Activated CD4-positive, alpha-beta T cell treated with anti-CD3 and anti-CD28 coated beads, Interleukin-2, Interleukin-6, amounts not matched to agents 100 ng/mL and 50 ng/mL, durations not matched to agents 16 hours and 8 hours (primary cell): ENCODE measurements at places on chromosomes 3 and 15.

GRCh38 chr15:71798641-71799040 lies 11.7 kb upstream of the NR2E3 start:
- no peak for DNase-seq

DNA sequence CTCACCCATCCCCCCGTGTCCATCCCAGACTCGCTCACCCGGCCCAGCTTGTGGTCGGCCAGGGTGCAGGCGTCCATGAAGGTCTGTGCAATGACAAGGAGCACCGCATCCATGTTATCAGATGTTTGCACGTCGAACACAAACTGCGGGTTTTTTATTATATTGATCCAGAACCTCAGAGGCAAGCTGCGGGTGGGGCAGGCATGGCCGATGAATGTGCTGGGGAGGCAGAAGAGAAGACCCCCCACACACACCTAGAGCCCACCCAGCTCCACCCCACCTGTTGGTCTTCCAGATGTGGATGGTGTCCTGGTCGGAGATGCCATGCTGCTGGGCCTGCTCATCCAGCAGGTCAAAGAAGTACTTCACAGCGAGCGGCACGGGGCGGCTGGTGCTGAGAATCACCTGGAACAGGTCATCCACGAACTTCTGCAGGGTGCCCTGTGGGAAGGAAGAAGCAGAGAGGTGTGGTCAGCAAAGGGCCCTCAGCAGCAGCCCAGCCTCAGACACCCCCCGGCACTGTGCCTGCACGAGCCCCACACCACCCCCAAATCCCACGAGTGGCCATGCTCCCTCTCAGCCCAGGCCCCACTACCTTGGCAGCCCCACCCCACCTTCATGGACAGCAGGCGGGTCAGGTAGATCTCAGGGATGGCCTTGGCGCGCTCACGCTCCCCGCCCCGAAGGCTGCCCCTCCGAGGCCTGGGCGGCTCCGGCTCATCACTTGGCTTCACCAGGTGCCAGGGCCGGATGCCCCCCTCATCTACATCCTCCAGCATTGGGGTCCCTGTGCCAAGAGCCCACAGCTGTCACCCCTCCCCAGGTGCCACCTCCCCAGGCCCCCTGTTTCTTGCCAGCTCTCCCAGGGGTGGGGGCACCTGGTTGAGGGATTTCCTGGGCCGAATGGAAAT lies 20.3 kb downstream of the PLXNB1 start:
- DNase-seq, result no peak

DNA sequence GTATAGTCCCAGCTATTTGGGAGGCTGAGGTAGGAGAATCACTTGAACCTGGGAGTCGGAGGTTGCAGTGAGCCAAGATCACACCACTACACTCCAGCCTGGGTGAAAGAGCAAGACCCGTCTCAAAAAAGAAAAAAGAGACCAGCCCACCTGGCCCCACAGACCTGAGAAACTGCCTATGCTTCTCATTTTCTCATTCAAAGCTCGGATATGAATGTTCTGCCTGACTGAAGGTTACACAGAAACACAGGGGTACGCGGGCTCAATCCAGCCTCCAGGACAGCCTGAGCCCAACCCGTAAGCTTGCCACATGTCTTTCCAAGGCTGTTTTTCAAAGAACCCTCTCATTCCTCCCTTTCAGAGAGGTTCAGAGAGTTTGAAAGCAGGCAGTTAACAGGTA lies 9.7 kb upstream of the LRRC15 start:
- DNase-seq, result no peak

DNA sequence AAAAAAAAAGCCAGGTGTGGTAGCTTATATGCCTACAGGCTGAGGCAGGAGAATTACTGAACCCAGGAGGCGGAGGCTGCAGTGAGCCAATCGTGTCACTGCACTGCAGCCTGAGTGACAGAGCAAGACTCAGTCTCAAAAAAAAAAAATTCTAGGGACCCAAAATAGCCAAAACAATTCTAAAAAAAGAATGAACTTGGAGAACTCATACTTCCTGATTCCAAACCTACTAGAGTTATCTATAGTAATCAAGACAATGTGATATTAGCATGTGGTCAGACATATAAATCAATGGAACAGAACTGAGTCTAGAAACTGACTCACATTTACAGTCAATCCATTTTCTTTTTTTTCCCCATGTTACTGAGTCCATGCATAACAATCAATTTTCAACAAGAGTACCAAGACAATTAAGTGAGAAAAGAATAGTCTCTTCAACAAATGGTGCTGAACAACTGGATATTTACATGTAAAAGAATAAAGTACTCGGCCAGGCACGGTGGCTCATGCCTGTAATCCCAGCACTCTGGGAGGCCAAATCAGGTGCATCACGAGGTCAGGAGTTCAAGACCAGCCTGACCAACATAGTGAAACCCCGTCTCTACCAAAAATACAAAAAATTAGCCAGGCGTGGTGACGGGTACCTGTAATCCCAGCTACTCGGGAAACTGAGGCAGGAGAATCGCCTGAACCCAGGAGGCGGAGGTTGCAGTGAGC lies 11.9 kb downstream of the PRKAR2A start:
- DNase-seq, result no peak
